NCI-H2081 (cell line): ENCODE measurements at places on chromosomes 7 and 10.

DNA sequence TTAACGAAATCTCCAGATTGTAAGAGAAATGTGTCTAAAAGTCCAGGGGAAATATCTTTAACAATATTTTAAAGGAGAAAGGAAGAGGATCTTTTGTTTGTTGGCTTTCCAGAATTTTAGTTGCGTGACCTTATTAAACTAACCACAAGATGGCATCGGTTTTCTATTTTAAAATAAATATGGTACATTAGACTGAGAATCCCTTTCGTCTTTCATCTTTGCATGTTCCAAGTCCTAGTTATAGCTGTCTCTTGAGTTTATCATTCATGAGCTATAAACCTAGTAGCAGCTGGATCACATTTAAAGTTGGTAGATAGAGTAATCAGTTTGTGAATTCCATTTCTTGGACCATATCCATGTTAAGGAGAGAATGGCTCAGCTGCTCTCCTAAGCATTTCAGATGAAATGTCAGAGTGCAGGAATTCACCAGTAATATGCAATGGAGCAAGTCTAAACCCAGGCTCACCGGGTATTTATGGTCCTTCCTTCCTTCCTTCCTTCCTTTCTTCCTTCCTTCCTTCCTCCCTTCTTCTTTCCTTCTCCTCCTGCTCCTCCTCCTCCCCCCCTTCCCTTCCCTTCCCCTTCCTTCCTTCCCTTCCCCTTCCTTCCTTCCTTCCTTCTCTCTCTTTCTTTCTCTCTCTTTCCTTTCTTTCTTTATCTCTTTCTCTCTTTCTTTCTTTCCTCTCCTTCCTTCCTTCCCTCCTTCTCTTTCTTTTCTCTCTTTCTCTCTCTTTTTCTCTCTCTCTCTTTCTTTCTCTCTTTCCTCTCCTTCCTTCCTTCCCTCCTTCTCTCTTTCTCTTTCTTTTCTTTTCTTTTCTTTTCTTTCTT is 57.8 kb upstream of the RAB18 start:
- DNase-seq: peak; percentile 9

DNA sequence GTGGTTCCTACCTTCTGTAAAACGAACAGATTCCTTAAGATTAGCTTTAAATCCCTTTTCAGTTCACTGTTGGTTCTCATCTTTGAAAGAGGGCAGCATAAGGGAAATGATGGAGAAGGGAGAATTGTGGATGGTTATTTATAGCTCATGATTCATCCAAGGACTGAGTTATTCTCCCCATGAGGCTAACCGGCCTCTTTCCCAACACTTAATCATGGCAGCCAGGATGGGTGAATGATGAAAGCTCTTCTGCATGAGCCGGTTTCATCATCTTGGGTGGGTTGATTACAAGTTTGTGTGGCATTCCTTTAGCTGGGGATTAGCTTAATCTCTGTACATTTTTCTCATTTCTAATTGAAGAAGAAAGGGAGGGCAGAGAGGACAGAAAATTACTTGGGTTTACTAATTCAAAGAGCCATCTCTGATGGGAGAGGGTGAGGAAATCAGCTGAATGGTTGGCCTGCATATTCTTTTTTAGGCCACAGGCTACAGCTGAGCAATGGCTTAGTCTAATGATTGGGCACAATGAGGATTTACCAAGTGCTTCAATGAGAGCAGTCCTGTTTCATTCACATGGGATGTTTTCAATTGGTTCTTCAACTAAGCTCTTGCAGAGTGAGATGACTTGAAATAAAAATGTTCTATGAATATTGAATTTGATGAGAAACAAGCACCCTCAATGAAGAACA is 250.0 kb downstream of the BMPER start:
- DNase-seq: no peak

- peak; percentile 1 for DNase-seq
These were observed 1.3 kb downstream of the MKI67 start for GRCh38 chr10:128124813-128125403.

DNA sequence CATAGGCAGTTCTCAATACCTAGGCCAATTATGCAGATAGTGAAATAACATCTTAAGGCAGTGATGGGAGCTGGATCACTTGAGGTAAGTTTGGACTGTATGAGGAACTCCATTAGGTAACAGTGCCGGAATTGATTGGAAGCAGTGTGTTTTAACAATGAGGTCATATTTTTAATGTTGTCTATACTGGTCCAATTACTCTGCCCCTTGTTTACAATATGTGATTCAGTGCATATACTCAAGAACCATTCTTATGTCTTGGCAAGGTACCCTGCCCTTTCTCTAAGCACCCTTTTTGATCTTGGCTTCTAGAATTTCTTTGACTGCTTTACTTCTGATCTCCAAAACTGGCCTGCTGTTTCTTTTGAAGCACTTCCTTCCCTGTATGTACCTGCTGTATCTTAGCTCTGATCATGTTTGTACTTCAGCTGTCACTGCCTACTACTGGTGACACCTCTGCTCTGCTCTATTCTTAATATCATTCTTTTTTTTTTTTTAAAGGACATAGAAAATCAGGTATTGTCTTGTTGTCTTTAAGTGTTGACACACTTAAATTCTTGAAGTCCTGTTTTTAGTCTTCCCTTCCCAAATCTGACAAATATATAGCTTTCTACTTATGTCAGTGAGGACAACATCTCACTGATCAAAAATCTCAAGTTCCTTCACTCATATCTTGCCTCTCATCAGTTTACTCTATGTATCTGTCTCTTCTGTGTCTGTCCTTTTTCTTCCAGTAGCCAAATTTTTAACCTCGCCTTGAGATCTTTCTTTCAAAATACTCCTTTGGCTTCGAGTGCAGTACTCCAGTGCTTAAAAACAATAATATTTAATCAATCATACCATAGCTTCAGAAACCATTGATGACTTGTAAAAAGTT is 46.4 kb upstream of the RPA3 start:
- DNase-seq: no peak

- no peak for DNase-seq
These were observed 36.1 kb downstream of the GRK5 start for GRCh38 chr10:119243488-119243887.

- no peak for DNase-seq
These were observed 74.3 kb upstream of the TOMM7 start for GRCh38 chr7:22896917-22897316.

- DNase-seq: no peak
These were observed 55.4 kb downstream of the ZRANB1 start for GRCh38 chr10:124997306-124997705.

DNA sequence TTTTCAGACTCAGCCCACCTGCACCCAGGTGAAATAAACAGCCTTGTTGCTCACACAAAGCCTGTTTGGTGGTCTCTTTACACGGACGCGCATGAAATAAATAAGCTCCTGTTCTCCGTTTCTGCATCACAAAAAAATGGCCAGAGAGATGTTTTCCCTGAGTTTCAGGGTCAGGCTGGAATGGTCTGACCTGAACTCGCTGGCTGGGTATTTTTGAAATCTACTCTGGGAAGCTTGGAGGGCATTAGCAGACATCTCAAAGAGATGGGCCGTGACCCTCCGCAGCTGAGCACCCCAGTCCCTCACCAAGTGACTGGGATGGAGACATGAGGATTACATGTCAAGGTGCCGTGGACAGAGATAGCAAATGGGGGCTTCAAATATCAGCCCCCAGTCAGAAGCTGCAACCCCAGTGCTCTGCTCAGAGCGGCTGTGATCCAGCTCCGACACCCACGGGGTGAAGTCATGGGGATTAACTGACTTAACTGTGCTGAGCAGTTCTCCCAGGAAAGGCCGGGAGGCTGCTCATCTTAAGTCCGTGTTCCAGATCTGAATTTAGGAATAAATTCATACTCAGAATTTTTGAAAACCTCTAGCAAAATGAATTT is 22.3 kb downstream of the CALML5 start:
- DNase-seq: no peak

DNA sequence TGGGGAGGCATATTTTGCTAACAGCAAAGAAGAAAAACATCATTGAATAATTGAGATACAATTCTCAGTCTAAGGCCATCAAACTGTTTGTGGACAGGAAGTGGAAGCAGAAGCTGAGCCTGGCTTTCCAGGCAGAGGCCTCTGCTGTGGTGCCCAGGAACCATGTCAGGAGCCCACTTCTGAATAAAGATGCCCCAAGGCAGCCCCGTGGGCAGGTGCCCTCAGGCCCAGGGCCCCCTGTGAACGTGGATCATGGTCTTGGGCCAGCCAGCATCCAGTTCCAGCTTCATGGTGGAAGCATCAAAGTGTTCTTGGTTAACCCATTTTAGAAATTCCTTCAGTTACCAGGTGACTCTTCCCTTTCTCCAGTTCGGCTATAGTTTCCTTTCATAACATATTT is 346.8 kb downstream of the PTPRN2 start:
- DNase-seq: no peak

DNA sequence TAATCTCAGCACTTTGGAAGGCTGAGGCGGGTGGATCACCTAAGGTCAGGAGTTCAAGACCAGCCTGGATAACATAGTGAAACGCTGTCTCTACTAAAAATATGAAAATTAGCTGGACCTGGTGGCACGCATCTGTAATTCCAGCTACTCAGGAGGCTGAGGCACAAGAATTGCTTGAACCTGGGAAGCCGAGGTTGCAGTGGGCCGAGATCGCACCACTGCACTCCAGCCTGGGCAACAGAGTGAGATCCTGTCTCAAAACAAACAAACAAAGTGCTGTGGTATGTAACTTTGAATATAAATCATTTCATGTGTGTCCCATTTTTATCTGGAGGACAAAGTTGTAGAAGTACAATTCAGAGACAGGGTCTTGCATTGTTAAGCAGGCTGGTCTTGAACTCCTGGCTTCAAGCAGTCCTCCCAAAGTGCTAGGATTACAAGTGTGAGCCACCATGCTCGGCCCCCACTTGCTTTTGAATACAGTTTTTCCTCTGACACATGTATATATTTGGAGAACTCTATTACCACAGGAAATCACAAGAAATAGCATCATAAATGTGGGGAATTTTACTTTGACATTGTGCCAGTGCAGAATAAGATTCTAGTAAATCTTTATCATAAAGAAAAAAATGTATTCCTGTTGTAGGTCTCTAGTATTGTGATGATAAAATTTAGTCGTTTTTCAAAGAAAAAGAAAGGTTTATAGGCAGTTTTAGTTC is 32.6 kb downstream of the PTPN12 start:
- DNase-seq: no peak

DNA sequence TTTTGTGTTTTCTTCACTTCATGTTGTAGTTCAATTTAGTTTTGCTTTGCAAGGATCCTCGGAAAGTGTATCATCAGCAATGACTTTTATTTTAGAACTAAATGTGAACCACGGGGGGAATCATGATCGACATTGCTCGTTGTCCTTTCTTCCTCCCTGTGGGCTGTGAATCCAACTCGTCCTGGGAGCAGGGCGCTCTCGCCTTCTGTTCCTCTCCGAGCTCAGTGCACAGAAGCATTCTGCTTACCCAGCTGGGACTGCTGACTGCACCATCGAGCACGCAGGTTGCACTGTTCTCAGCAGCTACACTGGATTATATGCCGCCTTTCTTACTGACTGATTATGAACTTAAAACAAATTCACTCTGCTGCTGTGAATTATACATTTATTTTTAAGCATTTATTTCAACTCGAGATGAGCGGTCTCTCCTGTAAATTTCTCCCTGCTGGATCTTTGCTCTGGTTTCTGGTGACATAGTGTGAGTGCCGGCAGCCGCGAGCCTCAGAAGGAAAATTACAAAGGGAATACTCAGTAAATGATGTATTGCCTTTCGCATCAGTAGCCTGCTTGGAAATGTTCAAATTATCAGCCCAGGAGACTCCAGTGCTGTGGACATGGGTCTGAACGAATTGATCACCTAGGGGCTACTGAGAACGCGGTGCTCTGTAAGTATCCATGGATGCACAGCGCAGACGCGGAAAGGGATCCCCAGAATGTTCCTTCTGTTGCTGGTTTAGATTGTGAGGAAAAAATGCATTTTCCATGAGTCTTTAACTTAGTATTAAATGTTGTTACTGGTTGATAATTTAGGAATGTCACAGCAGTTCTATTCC is 92.6 kb downstream of the PTPRE start:
- DNase-seq: no peak

DNA sequence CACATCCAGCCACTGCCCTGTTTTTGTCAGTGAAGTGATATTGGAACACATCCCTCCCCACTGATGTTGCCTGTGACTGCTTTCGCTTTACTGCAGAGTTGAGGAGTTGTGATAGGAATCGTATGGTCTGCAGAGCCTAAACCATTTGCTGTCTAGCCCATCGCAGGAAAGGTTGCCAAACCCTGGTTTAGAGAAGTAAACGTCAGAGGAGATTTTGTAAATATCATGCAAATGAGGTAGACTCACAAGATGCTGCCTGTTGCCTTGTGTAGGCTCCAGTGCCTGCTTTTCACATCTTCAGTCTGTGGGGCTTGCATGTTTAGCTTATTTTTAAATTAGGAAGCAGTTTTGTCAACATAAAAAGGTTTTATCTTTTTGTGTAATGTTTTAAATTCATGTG is 107.1 kb downstream of the TRRAP start:
- no peak for DNase-seq

DNA sequence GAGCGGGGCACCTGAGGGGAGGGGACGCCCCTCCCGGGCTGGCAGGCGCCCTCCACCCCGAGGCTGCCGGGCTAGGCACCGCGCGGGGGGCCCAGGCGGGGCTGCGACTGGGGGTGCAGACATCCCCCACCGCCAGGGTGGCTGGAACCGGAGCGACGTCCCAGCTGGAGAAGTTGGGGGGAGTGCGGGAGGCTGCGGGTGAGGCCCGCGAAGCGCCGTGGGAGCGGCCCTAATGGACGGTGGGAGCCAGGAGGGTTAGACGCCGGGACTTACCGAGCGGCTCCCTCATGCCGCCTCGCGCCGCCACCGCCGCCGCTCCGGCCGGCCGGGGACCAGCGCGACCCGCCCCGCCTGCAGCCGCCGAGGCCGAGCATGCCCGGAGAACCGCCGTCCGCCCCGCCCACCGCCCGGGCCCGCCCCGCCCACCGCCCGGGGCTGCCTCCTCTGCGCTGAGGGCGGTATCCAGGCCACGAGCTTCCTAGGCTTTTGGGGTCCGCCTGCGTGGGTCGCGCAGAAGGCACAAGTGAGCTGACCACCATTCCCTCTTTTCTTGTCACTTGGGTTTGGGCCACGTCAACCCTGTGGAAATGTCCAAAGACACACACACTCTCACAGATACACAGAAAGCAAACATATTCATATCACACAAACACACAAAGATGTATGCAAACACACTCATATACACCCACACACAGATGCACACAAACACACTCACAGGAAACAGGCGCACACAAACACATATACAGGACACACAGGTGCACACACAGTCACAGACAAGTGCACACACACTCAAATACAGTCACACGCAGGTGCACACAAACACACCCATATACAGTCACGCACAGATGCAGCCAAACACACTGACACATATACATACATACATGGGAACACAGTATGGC is at the start of gene JCAD:
TSS of gene JCAD (minus strand) at position 378 of the 899 bp plus-strand sequence. CDS start 11,774 bp downstream, outside the sequence.
- peak; percentile 49 for DNase-seq

GRCh38 chr7:553636-554111 is 34.0 kb upstream of the PDGFA start:
- no peak for DNase-seq

- DNase-seq: no peak
These were observed 69.5 kb downstream of the ADCY1 start for GRCh38 chr7:45643630-45644029.

GRCh38 chr7:74104702-74105101 is 21.1 kb downstream of the LIMK1 start:
- DNase-seq: no peak
